ENCODE measurements at places on chromosomes 3 and 15. TPM values are rescaled to one million over a fixed set of nuclear protein-coding genes. Genes with fewer than 3 reads are reported as not detected.

- DNase-seq: no peak
Observed at GRCh38 chr3:128381609-128382008, 85.1 kb downstream of the DNAJB8 start.

DNA sequence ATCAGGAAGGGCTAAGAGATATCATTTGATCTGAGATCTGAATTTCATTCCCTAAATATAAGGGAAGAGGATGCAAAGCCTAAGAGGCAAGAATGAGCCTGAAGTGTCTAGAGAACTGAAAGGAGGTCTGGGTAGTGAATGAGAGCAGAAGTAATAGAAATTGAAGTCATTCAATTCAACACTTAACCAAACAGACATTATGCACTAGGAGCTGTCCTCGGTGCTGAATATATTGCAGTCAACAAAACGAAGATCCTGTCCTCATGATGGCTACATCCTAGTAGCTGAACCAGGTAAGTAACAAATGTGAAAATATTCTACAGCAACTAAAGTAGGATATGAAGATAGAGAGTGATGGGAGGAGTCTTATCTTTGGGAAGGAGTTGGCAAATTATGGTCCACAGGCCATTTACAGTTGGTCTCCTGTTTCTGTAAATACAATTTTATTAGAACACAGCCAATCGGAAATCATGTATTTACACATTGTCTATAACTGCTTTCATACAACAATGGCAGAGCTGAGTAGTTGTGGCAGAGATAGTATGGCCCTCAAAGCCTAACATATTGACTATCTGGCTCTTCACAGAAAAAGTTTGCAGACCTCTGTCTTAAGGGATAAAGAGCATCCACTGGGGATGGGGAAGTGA lies 192.9 kb upstream of the CADPS start:
- peak; percentile 29 for DNase-seq

LIPC gene
- 13.1 TPM for polyA plus RNA-seq

TPRG1 gene
- 0.79 TPM for polyA plus RNA-seq

- DNase-seq: no peak
Observed at GRCh38 chr15:67917037-67917436, 77.2 kb upstream of the RNU6-1 start.

RAB6B gene
- 17.8 TPM for polyA plus RNA-seq

DNA sequence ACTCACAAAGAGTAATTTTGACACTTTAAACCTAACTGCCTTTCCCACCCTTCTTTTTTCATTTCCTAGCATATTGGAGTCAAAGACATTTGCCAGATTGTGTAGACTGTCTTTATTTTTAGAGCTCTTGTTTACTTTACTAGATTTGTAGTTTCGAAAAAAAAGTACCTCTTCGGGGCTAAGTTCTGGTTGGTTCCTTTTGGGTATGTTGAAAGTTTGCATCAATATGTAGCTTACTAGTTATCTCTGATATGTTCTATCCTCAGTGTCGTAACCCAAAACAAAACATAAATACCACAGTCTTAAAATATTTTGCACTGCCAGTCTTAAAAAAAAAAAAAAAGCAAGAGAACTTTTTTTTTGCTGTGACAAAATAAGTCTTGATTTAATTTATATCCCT lies 52.2 kb downstream of the REC114 start:
- no peak for DNase-seq

DNA sequence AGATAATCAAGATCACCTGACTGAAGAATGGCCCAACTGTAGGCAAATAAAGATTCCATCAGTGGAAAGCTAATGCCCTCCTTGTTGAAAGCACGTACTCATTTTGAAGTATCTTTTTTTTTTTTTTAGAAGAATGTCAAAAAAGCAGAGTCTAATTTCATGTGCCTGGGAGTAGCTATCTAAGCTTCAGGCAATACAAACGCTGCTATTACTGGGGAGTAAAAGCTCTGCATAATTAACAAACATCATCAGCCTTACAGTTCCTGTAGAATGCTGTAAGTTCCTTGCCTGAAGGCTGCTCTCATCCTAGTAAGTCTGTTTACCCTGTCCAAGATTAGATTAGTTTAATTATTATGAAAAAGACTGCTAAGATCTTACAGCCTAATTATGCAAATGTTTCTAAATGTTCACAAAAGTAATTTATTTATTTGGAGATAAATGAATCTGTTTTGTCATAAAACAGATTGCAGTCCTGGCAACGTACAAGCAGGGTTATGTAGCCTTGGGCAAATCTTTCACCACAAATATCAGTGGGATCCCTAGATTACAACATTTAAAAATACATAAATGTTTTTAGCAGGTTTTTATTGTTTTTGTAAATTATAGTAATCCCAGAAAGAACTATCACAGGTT lies 451.3 kb upstream of the AGTR1 start:
- no peak for DNase-seq

DNA sequence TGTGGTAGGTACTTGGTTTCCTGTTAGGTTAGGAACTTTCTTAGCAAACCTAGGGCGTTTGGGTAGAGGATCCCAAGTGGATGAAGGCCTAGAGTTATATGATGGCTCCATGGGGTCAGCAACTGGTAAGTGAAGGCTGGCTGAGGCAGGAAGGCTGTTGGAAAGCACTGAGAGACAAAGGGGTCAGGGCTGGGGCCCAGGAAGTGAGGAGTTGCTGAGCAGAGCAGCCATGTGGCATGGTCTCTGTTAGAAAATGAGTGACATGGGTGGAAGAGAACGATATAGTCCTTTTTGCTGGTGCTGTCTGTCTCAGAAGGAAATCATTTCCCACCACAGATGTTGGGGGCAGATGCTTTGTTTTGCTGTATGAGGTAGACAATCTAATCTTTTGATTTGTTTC lies 34.5 kb upstream of the MGLL start:
- no peak for DNase-seq

ZBED2 gene
- 0.17 TPM for polyA plus RNA-seq

DAZL gene
- 0.01 TPM for polyA plus RNA-seq

Data from right renal pelvis (tissue), 4 donors.